Activated naive CD4-positive, alpha-beta T cell treated with anti-CD3 and anti-CD28 coated beads, Interleukin-2, amount 50 U/mL, for 16 hours (primary cell): ENCODE measurements at places on chromosomes 7 and 10.

- DNase-seq = no peak
These were observed 581.8 kb downstream of the GRID1 start for GRCh38 chr10:85784792-85785191.

GRCh38 chr10:70121281-70121949 is 11.2 kb downstream of the AIFM2 start:
- no peak for DNase-seq

DNA sequence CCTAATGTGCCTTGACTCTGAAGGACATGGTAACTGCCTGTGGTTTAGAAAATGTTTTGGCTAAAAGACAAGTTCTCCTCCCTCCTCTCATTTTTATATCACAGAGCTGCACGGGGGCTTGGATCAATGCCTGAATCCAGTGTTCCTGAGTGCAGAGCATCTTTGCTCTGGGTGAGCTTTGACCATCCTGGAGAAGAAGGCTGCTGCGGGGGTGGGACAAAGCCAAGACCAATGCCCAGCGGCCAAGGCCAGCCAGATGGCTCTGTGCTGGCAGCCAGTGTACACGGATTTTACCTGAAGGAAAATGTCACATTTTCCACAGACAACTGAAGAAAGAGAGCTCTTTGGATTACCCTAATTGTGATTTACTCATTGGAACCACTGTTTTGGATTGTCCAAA is 102.0 kb upstream of the TARP start:
- DNase-seq = no peak

DNA sequence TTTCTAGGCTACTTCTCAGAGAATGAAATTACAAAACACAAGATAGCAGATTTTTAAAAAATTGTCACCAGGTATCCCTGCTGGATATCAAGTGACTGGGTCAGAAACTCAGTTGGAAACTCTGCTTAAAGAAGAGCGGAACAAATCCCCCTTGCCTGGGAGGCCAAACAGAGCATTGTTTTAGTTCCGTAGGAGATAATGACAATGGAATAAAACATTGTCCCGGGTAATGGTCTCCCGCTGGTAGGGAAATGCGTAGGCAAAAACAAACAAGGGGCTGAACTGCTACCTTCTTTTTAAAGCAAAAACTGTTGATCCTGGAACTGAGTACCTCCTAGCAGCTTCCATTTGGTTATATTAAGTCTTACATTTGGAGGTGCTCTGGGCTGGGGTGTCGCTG is 21.3 kb upstream of the VAX1 start:
- DNase-seq = no peak

DNA sequence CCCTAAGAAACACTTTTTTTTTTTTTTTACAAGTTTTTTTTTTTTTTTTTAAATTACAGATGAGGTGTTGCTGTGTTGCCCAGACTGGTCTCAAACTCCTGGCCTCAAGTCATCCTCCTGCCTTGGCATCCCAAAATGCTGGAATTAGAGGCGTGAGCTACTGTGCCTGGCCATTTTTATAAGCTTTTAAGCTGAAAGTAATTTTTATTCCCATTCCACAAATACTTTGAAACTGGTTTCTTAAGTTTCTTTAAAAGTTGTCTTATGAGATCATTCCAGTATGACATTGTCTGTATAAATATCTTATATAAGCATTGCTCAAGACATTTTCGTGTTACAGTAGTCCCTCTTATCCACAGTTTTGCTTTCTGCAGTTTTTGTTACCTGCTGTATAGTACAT is 61.4 kb upstream of the CYP26C1 start:
- no peak for DNase-seq

- no peak for DNase-seq
These were observed 66.8 kb upstream of the SEPHS1 start for GRCh38 chr10:13414855-13415254.

- DNase-seq = no peak
These were observed 196.2 kb downstream of the NRG3 start for GRCh38 chr10:82071231-82071630.

GRCh38 chr10:69562731-69563254 is 10.4 kb downstream of the NEUROG3 start:
- DNase-seq = no peak

DNA sequence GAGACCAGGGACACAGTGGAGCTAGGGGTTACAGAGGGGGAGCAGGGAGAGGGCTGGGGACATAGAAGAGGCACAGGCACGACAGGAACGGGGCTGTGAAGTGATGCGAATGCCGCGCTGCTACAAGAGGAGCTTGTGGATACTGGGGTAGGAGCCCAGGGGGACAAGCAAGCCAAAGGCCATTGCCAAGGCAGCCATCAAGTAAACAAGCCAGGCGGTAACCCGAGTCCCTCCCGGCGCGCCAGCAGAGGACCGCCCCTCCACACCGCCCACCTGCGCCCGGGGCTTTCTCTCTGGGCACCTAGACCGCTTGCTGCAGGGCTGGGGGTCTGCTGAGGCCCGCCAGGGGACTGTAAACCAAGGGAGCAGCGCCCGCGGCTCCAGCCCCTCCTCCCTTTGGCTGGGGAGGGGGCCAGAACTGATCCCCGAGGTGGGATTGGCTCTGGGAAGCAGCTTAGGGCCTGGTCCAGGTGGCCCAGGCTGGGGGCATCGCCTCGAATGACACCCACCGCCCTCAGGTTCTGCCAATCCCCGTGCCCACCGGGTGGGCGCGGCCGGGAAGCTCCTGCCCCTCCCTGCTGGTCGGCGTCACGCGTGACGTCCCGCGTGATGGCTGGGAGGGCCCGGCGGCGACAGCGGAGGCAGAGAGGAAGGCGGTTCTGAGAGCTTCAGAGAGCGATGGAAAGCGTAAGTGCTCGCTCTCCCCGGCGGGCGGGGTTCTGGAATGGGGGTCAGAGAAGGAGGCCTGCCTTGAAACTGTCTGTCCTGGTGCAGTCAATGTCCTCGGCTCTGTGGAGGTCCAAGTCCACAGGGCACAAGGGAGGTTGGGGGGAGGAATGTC is 982 bp downstream of the SFXN3 start:
- DNase-seq = peak; percentile 74

DNA sequence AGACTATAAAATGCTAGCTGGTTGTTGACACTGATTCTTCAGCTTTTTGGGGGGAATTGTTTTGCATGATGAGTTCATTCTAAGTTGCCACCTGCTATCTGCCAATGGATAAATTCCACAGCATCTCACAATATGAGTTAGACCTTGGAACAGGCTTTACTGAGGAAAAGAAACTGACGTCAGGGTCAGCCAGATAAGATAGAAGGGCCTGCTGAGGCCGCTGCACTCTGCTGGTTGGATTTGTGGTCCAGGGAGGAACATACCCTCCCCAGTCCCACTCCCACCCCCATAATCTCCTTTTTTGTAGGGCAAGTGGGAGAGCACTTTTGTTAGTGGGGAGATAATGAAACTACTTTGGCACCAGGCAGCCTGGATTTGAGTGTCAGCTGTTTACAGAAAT is 110.6 kb upstream of the PRR15 start:
- no peak for DNase-seq
